Stimulated activated CD8-positive, alpha-beta memory T cell treated with anti-CD3 and anti-CD28 coated beads, Interleukin-12 subunit alpha, Interleukin-12 subunit beta, amount 100 ng/mL, for 4 hours (primary cell): ENCODE measurements at places on chromosomes 3 and 15.
A peak's percentile ranks its signal among the peaks of the same experiment; 100 is the strongest.

DNA sequence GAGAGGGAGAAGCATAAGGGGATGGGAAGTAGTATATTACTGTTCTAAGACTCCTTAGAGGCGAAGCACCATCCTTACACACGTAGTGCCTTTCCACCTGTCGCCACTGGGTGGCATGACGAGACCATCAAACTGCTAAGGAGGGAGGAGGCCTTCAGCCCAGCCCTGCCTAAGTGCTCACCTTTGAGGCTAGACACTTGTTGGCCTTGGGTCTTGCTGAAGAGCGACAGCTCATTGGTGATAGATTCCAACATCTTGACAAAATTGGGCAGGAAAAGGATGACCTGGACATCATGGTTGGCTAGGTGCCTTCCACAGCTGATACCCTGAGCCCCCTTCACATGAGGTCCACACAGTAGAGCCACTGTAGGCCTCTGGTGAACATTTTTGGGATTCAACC, 19.6 kb downstream of the CLK3 start:
- DNase-seq, result peak; percentile 31

GRCh38 chr15:91980502-91981267, 127.2 kb downstream of the SLCO3A1 start:
- no peak for DNase-seq

GRCh38 chr3:161137260-161137659, 32.1 kb upstream of the B3GALNT1 start:
- DNase-seq, result no peak

DNA sequence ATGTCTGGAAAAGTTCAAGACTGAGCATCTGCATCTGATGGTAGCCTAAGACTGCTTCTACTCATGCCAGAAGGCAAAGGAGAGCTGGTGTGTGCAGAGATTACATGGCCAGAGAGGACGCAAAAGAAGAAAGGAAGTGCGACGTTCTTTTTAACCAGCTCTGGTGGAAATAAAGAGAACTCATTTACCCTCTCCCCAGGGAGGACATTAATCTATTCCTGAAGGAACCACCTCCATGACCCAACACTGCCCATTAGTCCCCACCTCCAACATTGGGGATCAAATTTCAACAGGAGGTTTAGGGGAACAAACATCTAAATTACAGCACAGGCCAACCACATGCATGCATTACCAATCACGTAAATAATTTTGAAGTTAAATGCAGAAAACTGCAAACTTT, 1.5 kb upstream of the NCK1 start:
- DNase-seq, result no peak

GRCh38 chr15:85681386-85681785, 113.3 kb downstream of the KLHL25 start:
- DNase-seq, result no peak

DNA sequence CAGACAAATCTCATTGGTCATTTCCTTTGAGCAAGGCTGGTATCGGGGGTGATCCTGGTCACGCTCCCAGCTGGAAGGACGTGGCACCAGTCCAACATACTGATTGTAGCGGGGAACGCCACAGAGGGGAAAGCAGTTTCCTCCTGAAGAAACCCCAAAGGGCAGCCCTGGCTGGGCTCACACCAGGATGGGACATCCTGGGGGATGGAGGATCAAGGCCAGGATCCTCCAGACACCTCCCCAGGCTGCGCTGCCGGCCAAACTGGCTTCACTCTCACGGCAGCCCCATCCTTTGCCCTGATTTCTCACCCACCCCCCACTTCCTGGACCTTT, 36.6 kb downstream of the MUC20 start:
- DNase-seq, result no peak

GRCh38 chr15:66956672-66957430, 108.6 kb upstream of the SMAD3 start:
- DNase-seq, result no peak

DNA sequence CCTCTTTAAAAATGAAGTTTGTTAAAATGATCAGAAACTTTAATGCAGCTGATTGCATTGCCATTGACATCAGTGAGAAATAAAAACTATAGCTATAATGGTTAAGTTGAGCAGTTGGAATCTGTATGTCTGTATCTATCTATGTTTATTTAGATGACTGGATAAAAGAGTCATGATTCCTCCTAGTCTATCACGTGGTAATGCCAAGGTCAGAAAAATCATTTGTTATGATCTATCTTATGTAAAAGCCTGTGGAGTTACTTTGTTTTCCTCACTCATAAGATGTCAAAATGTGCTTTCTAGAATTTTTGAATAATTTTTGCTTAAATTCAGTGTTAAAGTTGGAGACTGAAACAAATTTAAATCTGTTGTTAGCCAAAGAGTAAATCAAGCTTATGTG, 63.3 kb downstream of the MBNL1 start:
- no peak for DNase-seq
